ENCODE measurements at places on chromosomes 11 and 22.

DNA sequence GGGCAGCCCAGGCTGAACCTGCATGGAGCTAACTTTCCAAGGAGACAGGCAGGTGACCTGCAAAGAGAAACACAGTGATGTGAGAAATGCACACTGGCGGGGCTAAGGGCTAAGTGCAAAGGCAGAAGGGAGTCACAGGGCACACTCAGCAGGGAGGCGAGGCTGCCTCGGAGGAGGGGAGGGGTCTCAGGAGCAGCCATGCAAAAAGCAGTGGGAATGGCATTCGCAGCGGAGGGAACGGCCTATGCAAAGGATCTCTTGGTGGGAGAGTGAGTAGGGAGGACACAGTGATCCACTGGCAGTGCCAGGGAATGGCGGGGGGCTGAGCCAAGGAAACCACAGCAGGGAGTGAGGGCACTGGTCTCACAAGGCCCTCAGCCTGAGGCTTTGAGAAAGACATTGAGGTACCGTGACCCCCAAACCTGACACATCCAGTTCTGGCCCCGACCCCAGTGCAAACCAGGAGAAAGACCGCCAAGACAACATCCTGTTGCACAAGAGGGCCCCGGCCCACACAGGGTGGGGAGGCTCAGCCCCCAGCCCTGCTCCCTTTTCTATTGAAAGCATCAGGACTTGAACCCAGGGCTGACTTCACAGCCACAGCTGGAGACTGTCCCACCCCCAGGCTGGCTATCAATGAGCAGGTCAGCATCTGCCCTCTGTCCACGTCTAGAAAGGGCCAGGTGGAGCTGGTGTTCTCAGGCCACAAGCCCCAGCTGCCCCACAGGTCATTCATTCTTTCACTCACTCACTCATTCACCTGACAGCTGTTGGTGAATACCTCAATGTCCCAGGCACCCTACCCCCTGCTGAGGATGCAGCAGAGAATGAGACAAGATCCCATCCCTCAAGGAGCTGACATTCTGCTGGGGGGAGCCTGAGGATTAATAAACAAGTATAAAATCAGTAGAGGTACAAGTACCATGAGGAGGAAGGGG lies 50.7 kb downstream of the IGLL1 start:
- no peak for DNase-seq

DNA sequence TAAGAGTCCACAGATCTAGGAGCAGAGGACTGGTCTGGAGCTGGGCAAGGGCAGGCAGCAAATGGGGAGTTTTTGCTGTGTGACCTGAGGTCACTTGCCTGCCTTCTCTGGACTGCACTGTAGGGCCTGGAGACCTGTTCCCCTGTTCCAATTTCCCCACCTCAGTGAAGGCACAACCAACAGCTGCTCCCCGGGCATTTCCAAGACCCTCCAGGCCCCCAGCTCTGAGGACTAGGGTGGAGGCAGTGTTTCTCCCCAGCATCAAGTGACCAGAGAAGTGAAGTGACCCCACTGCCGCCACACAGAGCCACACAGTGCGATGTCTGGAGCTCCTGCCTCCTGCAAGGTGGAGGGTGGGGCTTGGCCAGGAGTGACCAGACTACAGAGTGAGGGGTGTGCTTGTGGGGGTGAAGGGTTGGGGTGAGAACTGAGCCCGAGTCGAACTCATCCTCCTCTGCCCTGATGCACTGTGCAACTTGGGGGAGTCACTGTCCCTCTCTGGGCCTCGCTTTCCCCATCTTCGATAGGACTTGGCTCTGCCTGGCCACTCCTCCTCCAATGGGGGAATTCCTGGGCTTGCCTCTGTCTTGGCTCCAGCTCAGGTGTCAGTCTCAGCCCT lies 21.6 kb downstream of the P2RY2 start:
- no peak for DNase-seq

GRCh38 chr11:67652965-67653845 lies 2.7 kb upstream of the ACY3 start:
- no peak for DNase-seq

DNA sequence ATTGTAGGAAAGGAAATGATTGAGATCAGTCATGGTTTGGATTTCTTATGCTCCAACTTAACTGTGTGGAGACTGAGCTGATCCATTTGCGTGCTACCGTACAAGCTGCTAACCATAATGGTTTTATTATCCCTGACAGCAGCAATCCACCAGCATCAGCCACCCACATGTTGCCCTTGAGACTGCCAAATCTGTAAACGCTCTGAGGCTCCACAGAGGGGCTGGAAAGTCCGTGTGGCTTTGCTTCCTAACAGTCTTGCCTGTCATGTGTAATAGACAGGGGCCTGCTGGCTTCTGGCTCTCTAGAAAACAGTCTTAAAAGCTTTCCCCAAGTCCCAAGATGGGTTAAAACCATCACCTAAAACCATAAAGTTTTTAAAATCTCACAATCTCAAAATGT lies 30.1 kb downstream of the ATG16L2 start:
- peak; percentile 82 for DNase-seq

GRCh38 chr22:49886346-49887063 lies 31.7 kb downstream of the ALG12 start:
- no peak for DNase-seq

DNA sequence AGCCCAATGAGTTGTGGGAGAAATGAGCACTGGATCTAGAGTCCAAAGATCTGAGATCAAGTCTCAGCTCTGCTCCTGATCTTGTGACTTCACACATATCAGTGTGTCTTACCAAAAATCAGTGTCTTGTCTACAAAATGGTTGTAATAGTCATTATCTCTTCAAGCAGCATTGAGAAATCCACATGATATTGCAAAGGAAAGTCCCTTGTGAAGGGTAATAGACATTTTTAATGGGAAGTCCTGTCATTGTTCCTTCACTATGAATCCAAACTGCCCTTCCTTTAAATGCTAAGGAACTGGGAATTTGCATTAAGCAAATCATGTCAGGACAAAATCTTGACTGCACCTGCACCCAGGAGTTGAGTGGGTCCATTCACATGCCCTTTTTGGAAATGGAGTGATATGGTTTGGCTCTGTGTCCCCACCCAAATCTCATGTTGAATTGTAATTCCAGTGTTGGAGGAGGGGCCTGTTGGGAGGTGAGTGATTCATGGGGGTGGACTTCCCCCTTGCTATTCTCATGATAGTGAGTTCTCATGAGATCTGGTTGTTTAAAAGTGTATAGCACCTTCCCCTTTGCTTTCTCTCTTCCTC lies 51.1 kb downstream of the COMMD9 start:
- DNase-seq: no peak

DNA sequence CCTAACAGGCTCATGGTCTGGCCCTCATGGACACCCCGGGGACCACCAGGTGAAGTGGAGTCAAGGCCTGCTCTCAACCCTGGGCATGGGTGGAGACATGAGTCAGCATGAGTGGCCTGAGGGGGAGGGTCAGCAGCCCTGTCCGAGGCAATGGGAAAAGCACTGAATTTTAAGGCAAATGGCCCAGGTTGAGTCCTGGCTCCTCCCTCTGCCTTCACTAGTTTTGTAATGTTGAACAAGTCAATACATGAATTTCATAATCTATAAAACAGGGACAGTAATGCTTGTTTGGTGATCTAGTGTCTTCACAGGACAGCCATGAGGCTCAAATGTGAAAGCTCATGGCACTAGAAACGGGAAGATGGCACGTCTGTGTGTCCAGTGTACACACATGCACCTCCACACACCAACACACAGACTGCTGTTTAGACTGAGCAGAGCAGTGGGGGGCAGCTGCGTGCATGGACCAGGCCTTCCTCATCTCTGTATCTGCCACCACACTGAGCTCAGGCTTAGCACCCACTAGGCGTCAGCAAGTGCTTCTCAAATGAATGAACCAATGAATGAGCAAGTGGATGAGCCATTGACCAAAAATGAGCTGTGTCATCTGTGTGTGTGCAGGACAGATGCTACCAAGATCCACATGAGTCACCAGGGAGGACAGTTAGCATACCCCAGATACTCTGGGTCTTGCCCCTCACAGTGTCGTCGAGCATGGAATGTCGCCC lies 63.4 kb downstream of the NRXN2 start:
- DNase-seq: peak; percentile 79

DNA sequence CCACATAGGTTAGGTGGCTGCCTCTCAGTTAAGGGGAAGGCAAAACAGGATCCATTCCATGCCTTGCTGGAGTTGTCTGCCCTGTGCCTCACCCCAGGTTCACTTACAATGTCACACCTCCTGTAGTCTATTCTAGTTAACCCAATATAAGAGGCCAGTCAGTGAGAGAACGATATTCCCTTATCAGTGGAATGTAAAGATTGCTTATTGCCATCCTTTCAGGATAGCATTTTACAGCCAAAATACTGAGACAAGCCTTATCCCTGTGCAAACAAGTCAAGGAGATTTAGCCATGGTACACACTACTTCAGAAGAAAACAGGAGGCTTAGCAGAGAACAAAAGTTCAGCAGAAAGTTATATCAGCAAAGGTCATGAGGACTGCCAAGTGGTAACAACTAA lies 5.5 kb downstream of the CYP2R1 start:
- no peak for DNase-seq

DNA sequence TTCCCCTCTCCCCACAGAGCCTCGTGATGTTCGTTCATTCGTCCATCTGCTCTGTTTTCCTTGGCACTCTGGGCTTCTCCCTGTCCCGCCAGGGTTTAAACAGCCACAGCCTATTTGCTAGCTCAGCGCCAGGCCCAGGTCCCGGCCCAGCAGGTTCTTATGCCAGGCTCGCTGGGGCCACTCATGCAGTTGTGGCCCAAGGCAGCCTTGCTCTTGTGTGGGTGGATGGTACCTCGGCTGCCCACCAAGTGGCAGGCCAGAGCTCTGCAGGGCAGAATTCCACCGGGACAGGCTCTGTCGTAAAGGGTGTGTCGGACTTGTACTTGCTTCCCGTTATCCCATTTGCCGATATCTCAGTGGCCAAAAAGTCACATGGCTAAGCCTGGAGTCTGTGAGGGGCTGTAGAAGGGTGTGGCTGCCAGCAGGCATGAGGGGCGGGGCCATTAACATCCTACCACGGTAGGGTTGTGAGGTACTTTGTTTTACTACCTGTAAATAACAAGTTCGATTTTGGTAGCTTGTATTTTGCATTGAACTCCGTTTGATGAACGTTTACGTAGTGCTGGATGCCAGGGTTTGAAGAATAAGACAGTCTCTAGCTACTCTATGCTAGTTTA lies 7.9 kb downstream of the FAM118A start:
- peak; percentile 10 for DNase-seq

- peak; percentile 80 for DNase-seq
These were observed 6.8 kb downstream of the ST14 start for GRCh38 chr11:130166457-130166784.

- peak; percentile 7 for DNase-seq
These were observed 78.2 kb downstream of the FAM76B start for GRCh38 chr11:95711162-95711944.

DNA sequence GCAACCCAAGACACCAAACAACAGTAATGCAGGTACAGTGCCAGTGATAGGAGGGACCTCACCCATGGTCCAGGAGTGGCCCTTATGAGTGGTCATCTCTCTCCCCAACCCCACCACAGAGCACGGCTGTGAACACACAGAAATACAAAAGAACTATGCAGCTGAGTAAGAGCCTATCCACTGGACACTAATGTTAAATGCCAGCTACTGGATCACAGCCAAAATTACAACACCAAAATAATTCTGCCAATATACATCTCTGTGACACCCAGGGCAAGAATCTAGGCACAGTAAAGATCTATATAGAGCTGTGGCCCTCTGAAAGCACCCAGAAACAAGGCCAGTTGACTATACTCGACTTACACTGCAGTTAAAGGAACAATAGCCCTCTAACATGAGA lies 22.8 kb upstream of the GPR83 start:
- no peak for DNase-seq

GRCh38 chr11:44502506-44502905 lies 63.0 kb upstream of the CD82 start:
- no peak for DNase-seq

GRCh38 chr11:92329137-92329536 lies 104.5 kb downstream of the FAT3 start:
- DNase-seq: no peak

DNA sequence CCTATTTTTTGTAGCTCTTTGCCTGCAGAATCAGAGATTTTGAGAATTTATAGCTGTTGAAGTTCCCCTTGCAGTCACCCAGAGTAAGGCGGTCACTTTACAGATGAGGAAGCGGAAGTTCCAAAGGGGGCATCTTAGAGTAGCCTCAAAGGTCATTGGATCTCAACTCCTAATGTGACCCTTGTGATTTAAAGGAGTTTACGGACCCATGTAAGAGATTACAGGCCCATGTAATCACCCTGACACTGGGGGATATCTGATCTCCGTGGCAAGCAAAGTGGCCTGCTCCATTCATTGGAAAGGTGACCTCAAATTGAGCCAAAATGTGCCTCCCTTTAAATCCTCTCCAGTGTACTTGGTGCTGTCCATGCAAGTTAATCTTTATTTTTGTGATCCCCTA lies 15.7 kb downstream of the P2RX3 start:
- DNase-seq: no peak

DNA sequence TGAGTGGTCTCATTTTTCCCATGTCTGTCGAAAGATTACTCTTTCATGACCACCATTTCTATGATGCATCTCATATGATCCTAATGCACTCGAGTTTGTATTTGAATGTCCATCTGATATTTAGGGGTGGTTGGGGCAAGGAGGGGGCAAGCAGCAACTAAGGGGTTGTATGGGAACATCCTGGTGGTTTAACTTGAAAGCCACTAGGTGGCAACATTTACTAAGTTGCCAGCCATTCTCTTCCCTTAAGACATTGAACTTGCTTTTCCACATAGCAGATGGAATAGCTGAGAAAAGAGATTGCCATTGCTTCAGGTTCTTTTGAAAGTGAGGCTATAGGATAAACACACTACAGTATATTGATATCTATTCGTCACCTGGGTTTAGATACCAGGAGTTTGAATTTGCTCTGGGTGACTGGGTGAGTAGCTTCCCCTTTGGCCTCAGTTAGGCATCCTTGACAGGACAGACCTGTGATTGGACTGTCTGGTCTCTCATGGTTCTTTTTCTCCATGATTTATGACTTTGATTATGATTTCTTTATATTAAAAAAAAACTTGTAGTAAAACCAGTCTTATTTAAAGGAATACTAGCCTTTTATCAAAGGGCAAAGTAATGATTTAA lies 32.4 kb downstream of the NF2 start:
- DNase-seq: peak; percentile 33

DNA sequence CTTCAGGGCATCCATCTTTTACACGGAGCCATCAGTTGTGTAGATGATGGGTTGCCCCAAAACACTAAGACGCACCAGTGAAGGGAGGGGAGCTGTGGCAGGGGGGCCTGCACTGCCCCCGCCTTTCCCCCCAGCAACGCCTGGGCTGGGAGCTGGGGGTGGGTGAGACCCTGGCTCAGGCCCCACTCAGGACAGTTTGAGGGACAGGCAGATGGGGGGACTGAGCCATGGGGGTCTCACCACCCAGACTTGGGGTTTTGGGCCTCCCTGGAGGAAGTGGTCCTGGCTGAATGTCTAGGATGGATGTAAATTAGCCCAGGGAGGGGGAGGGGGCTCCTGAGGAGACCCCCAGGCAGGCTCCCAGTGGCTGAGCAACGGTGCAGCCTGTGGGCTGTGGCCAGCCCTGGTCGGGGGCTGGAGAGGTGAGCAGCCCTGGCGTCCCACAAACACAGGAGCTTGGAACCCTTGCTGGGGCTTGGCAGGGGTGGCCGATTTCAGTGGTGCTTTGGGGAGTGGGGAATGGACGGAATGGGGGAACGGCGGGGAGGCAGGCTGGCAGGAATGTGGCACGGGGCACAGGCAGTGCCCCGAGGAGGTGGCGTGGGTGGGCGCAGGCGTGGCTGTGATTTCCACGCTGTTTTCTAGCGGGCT lies 6.1 kb downstream of the PARVB start:
- no peak for DNase-seq

Data from AG09309 (cell line).